ENCODE measurements at places on chromosomes 7 and 10. TPM values are rescaled to one million over a fixed set of nuclear protein-coding genes. Genes with fewer than 3 reads are reported as not detected.

GRCh38 chr7:68688416-68689086, 909.7 kb upstream of the AUTS2 start:
- DNase-seq, result no peak

DNA sequence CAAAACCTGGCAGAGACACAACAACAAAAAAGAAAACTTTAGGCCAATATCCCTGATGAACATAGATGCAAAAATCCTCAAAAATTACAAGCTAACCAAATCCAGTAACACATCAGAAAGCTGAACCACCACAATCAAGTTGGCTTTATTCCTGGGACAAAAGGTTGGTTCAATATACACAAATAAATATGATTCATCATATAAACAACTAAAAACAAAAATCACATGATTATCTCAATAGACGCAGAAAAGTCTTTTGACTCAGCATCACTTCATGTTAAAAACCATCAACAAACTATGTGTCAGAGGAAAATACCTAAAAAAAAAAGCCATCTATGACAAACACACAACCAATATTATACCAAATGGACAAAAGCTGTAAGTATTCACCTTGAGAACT, 283.5 kb downstream of the THSD7A start:
- no peak for DNase-seq

RAPGEF5 gene
- polyA plus RNA-seq, result 37.6 TPM

GGCT gene
- polyA plus RNA-seq, result 80.7 TPM

DNA sequence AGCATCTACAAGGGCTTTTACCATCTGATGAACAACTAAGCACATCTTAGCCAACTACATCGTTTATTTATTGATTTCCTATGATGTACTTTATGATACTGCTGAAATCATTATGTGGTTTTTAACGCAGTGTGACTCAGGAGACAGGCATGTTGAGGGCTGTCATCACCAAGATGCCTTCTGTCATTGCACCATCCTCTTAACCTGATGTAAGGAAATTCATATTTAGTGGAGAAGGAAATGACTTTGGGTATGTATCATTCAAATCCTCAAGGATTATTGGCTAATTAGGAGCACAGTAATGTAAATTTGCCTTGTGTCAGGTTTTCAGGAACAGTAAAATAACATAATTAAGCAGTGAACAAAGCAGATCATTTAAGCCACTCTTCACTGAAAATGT, 138.5 kb upstream of the MGMT start:
- no peak for DNase-seq
